Putamen (tissue), 1 donor: ENCODE measurements at places on chromosomes 5 and 9.
A peak's percentile ranks its signal among the peaks of the same experiment; 100 is the strongest.

DNA sequence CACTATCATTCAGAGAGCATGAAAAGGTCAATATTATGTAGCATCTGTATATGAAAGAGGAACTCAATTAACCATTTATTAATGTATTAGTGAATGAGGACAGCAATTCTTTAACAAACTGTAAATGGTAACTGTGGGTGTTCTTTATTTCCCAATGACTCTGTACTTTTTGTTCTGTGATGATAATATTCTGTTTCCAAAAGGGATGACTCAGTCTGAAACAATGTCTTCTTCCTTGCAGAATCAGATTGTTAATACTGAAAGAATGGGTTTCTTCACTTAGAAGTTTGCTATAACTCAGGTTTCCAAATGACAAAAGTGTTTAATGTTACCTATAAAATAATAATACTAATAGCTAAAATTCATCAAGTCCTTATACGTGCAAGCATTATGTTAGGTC, 1518.7 kb upstream of the WWC1 start:
- peak; percentile 1 for DNase-seq

DNA sequence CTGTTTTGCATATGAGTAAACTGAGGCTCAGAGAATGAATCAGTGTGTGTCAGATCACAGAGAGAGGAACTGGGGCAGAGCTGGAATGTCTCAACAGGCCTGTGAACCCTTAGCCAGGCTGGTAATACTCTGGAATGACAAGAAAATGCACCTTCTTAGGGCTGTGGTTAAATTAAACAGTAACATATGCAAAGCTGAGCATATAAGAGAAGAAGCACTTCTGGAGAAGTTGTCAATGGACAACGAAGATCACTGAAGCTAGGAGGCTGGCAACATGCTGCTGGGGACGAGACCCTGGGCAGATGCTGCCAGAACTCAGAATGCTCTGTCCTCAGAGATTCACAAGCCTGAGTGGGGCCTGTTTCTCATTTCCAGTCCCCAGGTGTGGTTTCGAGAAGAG, 64.6 kb upstream of the EPB41L4B start:
- DNase-seq, result no peak

DNA sequence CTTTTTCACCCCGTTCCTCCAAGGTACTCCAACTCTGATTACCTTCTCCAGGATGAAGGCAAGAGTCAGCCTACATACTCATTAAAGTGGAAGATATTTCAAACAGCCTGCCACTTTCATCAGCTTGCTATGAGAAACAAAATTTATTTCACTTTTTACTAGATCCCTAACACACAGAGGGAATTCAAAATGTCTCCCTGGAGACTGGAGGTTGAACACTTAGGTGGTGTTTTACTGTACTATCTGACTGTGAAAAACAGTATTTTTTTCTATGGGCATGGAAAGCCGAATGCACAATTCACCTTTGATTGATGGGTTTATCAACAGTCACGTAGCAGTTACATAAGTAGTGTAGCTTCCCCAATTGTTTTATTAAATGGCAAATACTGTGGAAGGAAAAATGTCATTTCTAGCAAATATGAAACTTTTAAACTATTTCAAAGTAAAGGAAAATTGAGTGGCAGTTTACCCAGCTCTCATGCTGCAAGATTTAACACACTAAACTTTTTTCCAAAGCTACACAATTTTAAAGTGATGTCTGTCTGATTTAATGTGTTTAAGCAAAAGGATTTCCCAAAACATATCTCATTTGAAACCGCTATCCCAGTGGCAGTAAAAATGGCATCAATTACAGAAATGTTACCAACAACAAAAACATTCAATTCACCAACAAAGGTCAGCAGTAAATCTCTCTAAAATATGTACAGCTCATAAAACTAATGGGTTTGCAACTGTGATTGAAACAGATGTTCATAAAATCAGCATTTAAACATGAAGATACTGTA, 125.0 kb upstream of the TLE4 start:
- DNase-seq, result peak; percentile 7

DNA sequence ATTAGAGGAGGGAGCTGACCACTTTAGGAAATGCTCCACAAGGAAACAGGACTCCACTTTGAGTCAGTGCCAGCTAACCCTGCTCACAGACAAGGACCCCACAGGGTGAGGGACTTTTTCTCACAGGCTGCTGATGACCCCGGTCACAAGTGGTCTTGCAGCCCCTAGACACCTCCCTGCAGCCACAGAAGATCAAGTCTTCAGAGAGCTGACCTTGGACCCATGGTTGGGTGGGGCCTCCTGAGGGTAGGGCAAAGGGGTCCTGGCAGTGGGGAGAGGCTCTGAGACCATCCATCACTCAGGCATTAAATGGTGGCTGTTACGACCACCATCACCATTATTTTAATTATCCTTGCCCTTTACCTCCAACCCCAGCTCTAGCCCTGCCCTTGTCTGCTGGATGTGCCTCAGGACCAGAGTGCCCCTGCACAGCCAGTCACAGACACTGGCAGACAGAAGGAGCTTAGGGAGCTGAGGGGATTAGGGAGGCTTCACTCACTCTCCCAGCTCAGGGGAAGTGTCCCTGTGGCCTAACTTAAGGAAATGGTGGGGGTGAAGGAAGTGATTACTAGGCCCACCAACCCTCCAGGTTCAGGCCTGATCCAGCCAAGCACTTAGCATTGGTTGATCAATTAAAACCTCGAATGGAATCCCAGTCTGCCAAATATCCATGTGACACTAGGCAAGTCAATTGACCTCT, 1.6 kb downstream of the ACSL6 start:
- no peak for DNase-seq

DNA sequence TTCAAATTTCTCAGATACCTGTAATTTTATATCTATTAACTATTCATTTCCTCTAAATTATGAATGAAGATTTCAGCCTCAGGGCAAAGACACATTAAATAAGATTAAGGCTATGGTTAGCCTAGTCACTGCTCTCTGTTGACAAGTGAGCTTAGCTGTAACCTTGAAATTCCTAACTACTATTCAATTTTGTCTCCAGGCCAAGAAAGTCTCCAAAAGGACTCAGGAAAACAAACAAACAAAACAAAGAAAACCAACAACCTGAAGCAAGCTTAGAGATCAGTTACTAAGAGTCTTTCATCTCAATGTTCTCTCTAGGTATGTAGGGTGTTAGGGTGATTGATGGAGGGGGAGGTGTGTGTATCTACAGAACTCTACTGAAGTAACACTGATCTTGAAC, 9.6 kb upstream of the CTNNAL1 start:
- no peak for DNase-seq

DNA sequence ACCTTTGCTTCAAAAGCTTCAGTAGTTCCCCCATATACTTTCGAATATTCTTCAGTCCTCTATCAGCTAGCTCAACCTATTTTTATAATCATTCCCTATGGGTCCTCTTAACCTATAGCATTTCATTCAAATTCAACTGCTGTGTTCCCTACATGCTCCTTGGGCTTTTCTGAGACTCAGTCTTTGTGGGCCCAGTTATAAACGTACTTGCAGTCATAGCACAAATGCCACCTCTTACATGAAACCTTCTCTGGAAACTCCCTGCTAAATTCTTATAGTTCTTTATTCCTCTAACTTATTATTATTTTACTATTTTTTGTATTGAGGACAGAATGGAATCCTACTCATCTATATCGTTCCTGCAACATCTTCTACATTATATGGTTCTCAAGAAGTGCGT, 24.7 kb downstream of the MLANA start:
- DNase-seq, result no peak

DNA sequence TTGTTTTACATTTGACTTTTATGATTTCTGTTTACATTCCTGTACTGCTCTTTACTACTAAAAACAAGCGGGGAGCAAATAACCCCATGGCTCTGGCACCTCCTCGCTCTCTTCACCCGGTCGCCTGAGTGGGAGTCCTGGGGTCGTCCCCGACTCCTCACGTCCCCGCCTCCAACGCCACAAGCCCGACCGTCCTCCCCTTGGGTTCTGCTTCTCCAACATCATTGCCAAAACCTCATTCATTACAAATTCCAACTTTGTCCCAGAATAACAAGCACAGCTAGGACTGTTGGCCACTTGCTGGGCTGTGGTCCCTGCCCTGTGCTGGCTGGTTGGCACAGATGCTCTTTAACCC, 35.1 kb downstream of the MRPL36 start:
- DNase-seq, result no peak

DNA sequence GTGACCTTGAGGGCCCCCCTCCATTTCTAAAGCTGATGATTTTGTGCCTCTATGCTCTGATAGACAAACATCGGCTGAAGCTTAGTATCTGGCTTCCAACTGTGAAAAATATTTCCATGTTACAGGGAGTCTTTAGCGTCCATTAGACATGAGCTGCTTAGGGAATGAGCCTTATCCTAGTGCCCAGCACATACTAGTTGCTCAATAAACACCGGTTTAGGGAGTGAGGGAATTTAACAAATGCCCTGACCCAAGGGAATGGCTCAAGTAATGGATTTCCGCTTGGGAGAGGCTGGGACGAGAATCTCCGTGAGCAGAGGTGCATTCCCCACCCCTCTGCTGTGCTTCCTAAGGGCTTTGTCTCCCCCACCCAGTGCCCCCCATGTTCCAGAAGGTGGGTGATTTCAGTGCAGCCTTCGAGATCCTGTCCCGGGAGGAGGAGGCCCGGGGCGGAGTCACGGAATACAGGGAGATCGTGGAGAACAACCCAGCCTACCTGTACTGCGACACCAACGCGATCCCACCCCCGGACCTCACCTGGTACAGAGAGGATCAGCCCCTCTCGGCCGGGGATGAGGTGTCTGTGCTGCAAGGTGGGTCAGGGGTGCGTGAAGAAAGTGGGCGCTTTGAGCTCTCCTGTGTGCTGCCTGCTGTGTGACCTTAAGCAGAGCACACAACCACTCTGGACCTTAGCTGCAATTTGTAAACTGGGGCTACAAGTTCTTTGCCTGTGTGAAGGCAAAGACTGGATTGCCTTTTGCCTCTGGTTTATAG, 65.7 kb upstream of the ASS1 start:
- no peak for DNase-seq

GRCh38 chr9:80691229-80691628, 998.1 kb downstream of the TLE1 start:
- DNase-seq, result no peak

- no peak for DNase-seq
Observed at GRCh38 chr5:56288873-56289601, 55.9 kb upstream of the ANKRD55 start.

DNA sequence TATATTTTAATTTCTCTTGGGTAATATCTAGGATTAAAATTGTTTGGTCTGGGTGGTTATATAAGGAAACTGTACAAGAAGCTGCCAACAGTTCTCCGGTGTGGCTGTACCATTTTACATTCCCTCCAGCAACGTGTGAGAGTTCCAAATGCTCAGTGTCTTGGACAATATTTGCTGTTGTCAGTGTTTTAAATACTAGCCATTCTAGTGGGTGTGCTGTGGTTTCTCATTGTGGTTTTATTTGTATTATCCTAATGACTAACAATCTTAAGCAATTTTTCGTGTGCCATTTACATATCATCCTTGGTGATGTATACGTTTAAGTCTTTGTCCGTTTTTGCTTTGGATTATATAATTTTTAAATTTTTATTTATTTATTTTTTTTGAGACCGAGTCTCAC, 34.0 kb downstream of the TNFSF15 start:
- DNase-seq, result no peak

GRCh38 chr9:35579130-35579529, 25.9 kb upstream of the TESK1 start:
- DNase-seq, result no peak

- DNase-seq, result no peak
Observed at GRCh38 chr5:61200582-61201155, 38.4 kb upstream of the SMIM15 start.

GRCh38 chr5:10393491-10393890, 40.0 kb downstream of the MARCHF6 start:
- DNase-seq, result no peak

DNA sequence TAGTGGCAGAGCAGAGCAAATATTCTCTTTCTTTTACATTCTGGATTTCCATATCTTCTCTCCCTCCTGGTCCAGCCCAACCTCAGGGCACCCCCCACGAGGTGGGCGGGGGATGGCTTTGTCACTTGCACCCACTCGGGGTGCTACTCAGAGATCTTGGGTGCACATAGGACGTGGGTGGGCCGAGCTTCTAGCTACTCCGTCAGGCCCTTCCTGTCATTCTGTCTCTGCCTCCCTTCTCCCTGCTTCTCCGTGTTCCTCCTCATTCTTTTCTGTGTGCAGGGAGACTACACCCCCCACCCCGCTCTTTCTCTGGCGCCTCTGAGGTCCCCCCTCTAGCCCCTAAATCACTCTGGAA, 19.5 kb downstream of the PCDHGC5 start:
- no peak for DNase-seq

- no peak for DNase-seq
Observed at GRCh38 chr5:80865551-80865950, 94.6 kb upstream of the RASGRF2 start.

DNA sequence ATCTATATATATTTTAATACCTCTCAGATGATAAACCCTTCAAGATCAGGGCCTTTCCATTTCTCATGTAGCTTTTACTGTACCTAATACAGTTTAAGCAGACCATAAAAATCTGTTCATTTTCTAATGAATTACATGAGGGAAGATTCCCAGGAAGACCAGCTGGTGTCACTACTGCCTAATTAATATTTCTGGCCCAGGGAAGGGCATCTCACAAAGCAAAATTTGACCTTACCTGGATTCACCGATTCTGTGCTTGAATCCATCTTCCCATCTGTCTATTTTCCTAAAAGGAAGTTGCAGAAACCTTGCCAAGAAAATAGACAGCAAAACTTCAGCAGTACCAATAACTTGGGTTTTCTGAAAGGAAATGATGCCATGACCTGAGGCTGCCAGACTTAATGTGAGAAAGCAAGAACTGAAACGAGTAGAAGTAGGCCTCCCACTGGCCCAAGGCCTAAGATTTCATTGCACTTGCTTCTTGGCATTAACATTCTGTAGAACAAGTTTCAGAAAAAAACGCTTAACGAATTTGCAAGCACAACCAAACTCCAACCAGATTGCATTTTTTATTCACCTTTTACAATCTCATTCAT, 83.0 kb upstream of the GLIS3 start:
- DNase-seq, result peak; percentile 31

GRCh38 chr5:86500947-86501346, 116.8 kb upstream of the COX7C start:
- DNase-seq, result no peak

DNA sequence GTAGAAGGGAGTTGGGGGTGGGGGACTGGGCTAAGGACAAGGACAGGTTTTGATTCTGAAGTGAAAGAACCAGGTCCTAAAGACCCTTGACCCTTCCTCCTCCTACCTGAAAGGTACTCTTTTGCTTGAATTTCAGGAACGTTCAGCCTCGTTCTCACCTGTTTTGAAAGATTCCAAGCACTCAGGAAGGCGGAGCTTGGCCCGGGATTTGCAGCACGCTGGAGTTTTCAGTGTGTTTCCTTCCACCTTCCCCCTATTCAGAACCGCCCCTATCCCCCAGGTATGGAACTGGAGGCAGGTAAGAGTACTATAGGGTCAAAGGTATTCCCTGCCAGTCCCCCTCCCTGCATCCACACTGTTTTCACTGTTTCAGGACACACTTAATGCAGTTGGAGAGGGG, 7.1 kb downstream of the EGR1 start:
- no peak for DNase-seq

DNA sequence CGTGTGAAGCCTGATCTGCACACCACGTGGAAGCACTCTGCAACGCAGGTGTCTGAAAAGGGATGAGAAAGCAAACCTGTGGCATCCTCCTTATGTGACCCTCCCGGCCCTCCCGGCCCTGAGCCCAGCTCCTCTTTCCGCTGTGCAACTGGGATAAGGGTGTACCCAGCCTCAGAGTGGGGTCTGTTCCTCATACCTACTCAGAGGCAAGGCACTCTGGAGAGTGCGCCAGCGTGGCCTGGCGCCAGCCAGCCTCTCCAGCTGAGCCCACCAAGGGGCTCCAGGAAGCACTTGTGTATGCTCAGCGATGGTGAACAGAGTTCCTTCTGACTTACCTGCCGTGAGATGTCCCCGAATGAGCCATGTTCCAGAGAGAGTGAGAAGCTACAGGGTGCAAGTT, 102.8 kb downstream of the IRX1 start:
- DNase-seq, result no peak
